ENCODE measurements at places on chromosomes 16 and 17.

DNA sequence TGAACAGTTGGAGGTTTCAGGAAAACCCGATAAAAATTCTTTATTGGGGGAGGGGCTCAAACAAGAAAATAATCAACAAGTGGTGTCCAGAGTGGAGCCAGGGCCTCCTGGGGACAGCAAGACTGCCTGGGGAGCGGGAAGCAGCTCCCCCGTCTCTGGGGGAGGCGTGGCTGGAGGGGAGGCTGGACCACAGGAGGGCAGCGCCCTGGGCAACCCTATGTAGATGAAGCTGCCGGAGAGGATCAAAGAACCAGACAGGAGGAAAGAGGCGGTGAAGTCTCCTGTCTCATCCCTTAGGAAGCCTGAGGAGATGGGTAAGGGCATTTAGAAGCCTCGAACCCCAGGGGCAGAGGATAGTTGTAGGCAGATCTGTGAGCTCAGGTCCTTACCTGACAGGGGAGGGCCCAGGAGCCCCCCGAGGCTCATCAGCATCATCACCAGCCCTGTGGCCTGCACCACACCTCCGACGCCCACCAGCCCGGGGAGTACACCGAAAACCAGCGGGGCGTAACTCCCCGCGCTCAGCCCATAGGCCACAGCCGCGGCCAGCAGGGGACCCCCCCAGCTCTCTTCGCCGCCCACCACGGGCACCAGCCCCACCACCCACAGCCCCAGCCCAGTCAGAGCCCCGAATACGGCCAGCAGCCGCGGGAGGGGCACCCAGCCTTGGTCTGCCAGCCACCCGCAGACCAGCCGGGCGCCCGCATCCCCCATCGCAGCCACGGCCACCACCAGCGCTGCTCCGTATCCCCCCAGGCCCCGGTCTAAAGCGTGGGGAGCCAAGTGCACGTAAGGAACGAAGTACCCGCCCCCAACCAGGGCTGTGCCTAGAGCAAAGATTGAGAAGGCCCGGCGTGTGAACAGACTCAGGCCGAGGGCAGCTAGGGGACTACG, 2.0 kb downstream of the SLC16A11 start:
- no peak for DNase-seq

- no peak for DNase-seq
Observed at GRCh38 chr17:39352511-39352910, 48.9 kb downstream of the FBXL20 start.

GRCh38 chr17:35291802-35292201, 48.9 kb downstream of the SLFN5 start:
- DNase-seq = no peak

DNA sequence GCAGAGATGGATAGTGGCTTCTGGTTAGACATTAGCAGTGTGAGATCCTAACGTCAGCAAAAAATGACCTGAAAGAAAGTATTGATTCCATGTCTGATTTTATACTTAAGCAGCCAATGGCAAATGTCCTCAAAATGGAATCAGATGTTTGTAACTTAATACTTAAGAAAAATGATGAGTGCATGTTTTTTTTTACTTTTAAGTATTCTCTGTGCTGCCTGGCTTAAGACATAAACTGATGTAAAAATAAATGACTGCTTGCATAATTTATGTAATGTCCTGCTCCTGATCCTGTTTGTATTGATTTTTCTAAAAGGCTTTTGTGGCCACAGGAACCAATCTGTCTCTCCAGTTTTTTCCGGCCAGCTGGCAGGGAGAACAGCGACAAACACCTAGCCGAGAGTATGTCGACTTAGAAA, 7.4 kb downstream of the CBFB start:
- DNase-seq = no peak

GRCh38 chr16:81076566-81077075, 417 bp downstream of the C16orf46 start:
- no peak for DNase-seq

DNA sequence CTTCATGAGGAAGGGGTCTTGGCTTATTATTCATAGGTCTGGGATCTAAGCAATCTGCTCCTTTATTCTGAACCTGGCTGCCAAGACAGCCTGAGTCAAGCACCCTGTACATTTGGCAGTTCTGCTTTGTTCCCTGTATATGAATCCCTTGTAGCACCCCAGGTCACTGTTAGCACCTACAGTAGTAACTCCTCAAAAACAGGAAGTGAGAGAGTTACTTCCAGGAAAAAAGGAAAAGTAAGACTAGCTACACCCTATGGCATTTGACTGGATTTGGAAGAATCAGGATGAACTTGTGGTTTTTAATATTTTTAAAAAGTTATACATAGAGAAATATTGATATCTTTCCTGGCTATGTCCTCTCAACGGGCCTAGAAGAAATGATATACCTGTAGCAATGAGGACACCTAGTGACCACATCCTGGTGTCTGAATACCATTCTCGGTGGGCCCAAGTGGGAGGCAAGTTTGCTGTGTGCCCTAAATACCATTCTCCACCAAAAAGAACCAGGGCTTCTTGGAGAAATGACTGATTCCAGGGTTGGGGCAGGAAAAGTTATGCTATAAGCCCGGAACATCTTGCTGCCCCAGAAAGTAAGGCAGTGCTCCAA, 9.9 kb downstream of the ANKRD40 start:
- DNase-seq = no peak

- DNase-seq = peak; percentile 94
Observed at GRCh38 chr16:53041320-53042051, 11.2 kb downstream of the CHD9NB start.

Data from left forelimb (tissue), 1 donor.